ENCODE measurements at places on chromosomes 7 and 10. TPM values are rescaled to one million over a fixed set of nuclear protein-coding genes. Genes with fewer than 3 reads are reported as not detected.

The INHBA gene
- total RNA-seq: 2.5 TPM

The FLNC gene
- 99.9 TPM for total RNA-seq

The GDF2 gene
- not detected for total RNA-seq

The CTAGE8 gene
- 0.59 TPM for total RNA-seq

The CFAP58 gene
- 0.37 TPM for total RNA-seq

The CYP51A1 gene
- total RNA-seq: 296 TPM

The EIF5AL1 gene
- 0.98 TPM for total RNA-seq

The PAX4 gene
- not detected for total RNA-seq

The ZNF853 gene
- not detected for total RNA-seq

The DGKI gene
- total RNA-seq: 3.5 TPM

The ADRB1 gene
- not detected for total RNA-seq

The IMMP2L gene
- total RNA-seq: 15.4 TPM

The SEPHS1 gene
- total RNA-seq: 29.1 TPM

The MBL2 gene
- total RNA-seq: not detected

The VSTM2A gene
- total RNA-seq: not detected

The OR2A42 gene
- not detected for total RNA-seq

The SORBS1 gene
- total RNA-seq: 0.20 TPM

The MOGAT3 gene
- total RNA-seq: not detected

The SCART1 gene
- total RNA-seq: 1.6 TPM

The CTAGE4 gene
- not detected for total RNA-seq

The SHTN1 gene
- 0.37 TPM for total RNA-seq

The ADARB2 gene
- not detected for total RNA-seq

The NEUROG3 gene
- total RNA-seq: not detected

The GRB10 gene
- 37.8 TPM for total RNA-seq

The TMEM184A gene
- total RNA-seq: 0.39 TPM

The RBP4 gene
- total RNA-seq: 0.73 TPM

The WEE2 gene
- not detected for total RNA-seq

The SUN3 gene
- not detected for total RNA-seq

The COPG2 gene
- total RNA-seq: 36.0 TPM

The FEZF1 gene
- total RNA-seq: not detected

The ZNF783 gene
- 6.6 TPM for total RNA-seq

The CTAGE6 gene
- total RNA-seq: 0.59 TPM

The FGFBP3 gene
- 0.78 TPM for total RNA-seq

The ZNF92 gene
- 9.0 TPM for total RNA-seq

The FAM180A gene
- total RNA-seq: 73.5 TPM

The CPA2 gene
- not detected for total RNA-seq

The GIMAP7 gene
- total RNA-seq: not detected

The EGFR gene
- total RNA-seq: 130 TPM

The ZWINT gene
- total RNA-seq: 26.8 TPM

The VSTM4 gene
- total RNA-seq: 4.1 TPM

The NUTM2D gene
- 1.1 TPM for total RNA-seq

The ADO gene
- 19.1 TPM for total RNA-seq

The ASB10 gene
- total RNA-seq: not detected

The GRM3 gene
- total RNA-seq: not detected

The DGKB gene
- 0.37 TPM for total RNA-seq

The CRPPA gene
- 1.1 TPM for total RNA-seq

The CLDN12 gene
- total RNA-seq: 40.1 TPM

The PTF1A gene
- total RNA-seq: not detected

Measured in subcutaneous preadipocyte (primary cell).